ENCODE measurements at places on chromosomes 4 and X. TPM values are rescaled to one million over a fixed set of nuclear protein-coding genes. Genes with fewer than 3 reads are reported as not detected.

The SGMS2 gene
- not detected for total RNA-seq

The PASD1 gene
- not detected for total RNA-seq

The ARR3 gene
- not detected for total RNA-seq

The CTAG1B gene
- not detected for total RNA-seq

The OTUD5 gene
- total RNA-seq, result 65.2 TPM

The MAGEE2 gene
- not detected for total RNA-seq

The ATXN3L gene
- not detected for total RNA-seq

The TCEAL4 gene
- 5.0 TPM for total RNA-seq

The CYTL1 gene
- not detected for total RNA-seq

The DSPP gene
- total RNA-seq, result not detected

The IL15 gene
- 4.0 TPM for total RNA-seq

The SH3BP2 gene
- 105 TPM for total RNA-seq

The TRO gene
- total RNA-seq, result 3.2 TPM

The LDB2 gene
- total RNA-seq, result not detected

The TMPRSS11D gene
- not detected for total RNA-seq

The CHRNA9 gene
- total RNA-seq, result 0.18 TPM

The ARHGEF38 gene
- not detected for total RNA-seq

Data from activated CD8-positive, alpha-beta memory T cell treated with anti-CD3 and anti-CD28 coated beads, Interleukin-2, amount 10 ng/mL, durations not matched to agents 7 days and 5 days (primary cell).